Kidney (tissue), 22 donors: ENCODE measurements at places on chromosomes 4 and X.

GRCh38 chrX:17587366-17587765, 149.9 kb upstream of the SCML1 start:
- DNase-seq = no peak

- no peak for DNase-seq
Observed at GRCh38 chr4:173685831-173686210, 155.8 kb upstream of the HAND2 start.

- DNase-seq = no peak
Observed at GRCh38 chrX:29661290-29661689, 554.1 kb upstream of the MAGEB2 start.

DNA sequence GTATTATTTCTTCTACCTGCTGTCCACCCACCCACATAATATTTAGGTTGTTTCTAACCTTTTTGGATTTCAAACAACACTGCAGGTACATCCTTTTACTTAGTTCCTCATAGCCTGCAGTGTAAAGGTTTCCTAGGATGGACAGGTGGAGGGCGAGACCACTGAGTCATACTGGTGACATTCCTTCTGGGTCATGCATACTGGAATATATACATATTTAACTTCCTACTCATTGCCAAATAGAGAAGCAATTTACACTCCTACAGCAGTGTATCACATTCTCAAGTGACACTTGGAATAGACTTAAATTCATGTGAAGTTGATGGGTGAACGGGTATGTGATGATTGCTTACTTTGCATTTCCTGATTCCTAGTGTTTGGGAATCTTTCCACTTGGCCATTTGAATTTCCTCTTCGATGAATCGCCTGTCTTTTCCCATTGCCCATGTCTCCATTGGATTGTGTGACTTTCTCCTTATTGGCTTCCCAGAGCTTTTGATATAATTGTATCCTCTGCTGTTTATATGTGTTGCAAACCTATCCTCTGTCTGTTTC, 8.2 kb upstream of the PPP2R2C start:
- no peak for DNase-seq

DNA sequence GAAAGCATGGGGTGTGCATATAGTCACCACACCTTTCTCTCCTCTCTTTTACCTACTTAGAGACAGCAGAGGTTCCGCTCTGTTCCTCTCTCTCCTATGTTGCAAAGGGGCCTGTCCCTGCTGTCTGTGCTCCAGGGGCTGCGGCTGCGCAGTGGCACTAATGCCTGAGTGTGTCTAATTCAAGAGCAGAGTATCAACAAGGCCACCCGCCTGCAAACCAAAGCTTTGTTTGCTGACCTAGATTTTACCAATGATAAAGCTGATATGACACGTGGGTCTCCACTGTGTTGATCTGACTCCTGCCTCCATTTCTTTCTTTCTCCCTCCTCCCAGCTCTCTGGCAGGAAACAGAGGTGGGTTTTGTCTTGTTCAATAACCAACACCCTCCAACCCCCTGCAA, 74.9 kb downstream of the NSG1 start:
- DNase-seq = no peak

GRCh38 chr4:25862411-25863346, at the start of gene SEL1L3:
SEL1L3 (minus strand) TSS chr4:25862988; CDS start chr4:25862836, 152 bp downstream.
- peak; percentile 83 for DNase-seq

DNA sequence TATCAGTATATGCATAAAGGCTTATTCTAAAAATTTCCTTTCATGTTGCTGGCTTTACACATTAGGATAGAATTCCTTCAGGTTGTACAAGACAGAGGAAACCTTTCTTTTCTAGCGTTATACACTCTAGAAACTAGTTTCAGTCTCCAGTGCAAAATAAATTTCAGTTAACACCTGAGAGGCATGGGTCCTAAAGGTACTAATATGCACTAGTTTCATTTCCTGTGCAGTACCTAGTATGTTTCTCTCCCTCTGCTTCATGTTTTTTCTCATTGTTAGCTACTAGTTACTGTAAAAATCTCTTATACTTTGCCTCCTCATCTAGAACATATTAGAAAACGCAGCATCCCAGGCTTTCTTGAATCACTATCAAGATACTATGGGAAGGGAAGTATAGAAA, 54.0 kb downstream of the SNX25 start:
- no peak for DNase-seq

DNA sequence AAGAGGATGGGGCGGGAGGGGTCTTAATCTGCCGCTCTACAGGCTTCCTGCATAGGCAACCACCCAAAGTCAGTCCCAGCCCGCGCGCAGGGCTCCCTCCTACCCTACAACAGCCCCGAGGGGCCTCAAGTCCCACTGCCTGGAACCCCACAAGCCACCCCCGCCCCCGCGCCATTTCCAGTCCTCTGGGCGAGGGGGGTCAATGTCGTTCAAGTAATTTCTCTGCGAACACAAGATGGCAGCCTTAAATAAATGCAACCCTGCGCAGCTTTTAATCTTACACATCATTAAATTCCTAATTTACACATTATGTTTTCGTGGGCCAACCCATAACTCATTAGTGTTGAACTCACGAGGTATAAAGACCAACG, 92.9 kb downstream of the BCOR start:
- DNase-seq = peak; percentile 50

GRCh38 chr4:38568768-38569167, 95.2 kb upstream of the KLF3 start:
- DNase-seq = no peak

DNA sequence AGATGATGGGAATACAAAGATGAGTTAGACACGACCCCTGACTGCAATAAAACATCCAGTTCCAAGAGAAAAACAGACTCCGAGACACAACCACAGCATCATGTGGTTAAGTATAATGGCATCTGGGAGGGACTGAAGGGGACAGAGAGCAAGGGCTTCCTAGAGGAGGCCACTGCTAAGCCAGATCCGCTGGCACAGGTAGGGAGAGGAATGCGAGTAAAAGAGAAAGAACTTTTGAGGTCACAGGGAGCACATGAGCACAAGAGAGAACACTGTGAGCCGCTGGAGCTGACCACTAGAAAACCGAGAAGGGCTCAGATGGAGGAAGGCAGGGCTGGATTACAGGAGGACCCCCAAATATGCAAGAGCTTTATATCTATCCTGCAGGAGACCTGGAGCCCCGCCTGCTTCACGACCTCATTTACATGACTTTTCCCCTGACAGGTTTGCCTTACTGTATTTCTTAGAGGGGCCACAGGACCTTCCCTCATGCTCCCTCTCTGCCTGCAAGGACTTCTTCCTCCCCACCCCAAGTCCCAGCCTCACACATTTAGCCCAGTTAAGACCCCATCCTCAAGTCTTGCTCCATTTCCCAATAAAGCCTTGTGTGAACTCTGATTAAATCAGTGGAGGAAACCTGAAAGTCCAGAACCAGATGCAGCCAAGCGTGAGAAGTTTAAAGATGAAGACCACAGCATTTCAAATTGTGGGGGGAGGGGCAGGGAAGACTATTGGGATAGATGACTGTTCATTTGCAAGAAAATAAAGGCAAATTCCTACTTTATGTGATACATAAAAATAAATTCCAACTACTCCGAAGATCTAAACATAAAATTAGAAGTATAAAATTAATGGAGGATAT, 29.6 kb downstream of the MFAP3L start:
- DNase-seq = no peak

DNA sequence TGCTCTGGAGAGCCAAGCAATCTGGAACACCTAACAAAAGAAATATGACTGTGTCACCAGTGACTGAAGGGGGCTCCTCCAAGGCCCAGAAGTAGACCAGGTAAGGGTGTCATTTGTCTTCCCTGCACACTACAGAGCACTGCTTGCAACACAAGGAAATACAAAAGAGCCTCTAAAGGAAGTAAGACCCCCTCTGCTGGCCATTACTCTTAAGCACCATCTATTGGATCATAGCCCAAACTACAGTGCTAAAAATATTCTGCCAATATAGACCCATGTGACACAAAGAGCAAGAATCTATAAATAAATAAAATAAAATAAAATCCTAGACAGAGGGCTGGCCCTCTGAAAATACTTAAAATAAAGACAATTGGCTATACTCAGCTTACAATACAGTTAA, 528.7 kb downstream of the TMA16 start:
- DNase-seq = no peak

DNA sequence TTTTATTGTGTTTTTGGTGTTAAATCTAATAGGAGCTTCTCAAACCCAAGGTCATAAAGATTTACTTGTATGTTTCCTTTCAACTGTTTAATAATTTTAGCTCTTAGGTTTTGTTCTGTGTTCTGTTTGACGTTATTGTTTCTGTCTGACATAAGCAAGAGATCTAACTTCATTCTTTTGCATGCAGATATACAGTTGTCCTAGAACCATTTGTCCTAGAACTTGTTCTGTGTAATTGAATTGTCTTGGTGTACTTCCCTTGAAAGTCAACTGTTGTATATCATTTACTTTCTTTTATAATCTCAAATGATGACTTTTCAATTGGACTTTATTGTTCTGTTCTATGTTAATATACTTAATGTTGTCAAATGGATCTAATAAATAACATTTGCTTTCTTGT, 977.1 kb downstream of the FAT4 start:
- DNase-seq = no peak

- peak; percentile 22 for DNase-seq
Observed at GRCh38 chr4:156378033-156378665, 424.5 kb upstream of the CTSO start.

DNA sequence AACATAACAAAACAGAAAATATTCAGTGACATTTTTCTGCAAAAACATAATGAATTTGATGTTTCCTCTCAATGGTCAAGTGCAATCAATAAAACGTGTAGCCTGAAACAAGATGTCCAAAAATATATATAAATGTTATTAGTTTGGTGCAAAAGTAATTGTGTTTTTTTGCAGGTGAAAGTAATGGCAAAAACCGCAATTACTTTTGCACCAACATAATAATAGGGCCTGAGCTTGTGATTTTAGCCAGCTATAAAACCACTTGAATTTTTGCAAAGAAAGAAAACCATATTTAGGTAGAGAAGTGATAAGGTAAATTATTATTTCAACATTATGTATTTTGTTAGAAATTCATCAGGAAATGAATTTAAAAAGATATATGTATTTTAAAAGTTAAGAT, 475.3 kb upstream of the AMOT start:
- no peak for DNase-seq

- no peak for DNase-seq
Observed at GRCh38 chrX:40437348-40437747, 143.4 kb upstream of the ATP6AP2 start.

DNA sequence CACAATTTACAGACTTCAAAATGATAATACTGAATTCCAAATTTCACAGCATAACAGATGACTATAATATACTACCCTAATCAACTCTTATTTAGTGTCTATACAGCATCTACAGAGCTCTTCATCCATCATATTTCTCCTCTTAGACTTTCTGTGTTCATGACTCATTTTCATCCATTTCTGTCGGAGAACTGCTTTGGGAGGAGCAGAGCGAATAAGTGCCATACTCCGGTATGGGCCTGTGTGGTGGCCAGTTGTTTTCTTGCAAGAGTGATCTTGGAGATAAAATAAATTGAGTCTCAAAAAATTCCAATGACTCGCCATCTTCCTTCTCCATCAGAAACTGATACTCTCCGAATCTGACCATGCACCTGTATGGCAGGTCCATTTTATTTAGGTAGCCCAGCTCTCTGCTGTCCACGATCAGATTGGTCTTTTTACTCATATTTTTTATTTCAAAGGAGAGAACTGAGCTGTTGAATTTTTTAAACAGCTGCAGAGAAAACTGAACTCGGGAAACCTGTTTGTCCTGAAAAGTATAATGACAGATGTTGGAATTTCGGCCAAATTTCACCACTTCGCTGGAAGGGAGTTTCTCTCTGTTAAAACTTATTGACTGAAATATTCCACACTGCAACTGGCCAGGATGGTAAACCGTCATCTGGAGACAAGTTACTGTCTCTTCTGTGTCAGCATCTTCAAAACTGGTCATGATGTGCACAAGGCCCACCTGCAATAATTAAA, 7.8 kb downstream of the TIFA start:
- DNase-seq = no peak

- no peak for DNase-seq
Observed at GRCh38 chr4:33400504-33400903, 2680.3 kb downstream of the PCDH7 start.

DNA sequence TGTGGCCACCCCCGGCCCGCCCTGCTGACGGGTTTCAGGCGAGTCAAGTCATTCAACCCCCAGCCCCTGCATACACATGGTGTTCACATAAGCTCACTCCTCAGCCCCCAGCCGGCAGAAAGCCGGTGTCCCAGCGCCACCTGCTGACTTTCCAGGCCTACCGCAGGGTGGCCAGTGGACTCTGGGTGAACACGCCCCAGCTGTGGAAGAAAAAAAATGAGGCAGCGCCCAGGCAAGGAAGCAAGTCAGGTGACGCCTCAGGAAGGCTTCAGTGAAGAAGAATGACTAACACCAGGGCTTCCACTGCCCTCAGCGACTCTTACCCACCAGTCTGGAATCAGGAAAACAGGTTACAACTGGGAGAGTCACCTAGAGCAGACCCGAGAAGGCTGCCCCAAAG, 15.8 kb downstream of the BCAP31 start:
- DNase-seq = peak; percentile 88

DNA sequence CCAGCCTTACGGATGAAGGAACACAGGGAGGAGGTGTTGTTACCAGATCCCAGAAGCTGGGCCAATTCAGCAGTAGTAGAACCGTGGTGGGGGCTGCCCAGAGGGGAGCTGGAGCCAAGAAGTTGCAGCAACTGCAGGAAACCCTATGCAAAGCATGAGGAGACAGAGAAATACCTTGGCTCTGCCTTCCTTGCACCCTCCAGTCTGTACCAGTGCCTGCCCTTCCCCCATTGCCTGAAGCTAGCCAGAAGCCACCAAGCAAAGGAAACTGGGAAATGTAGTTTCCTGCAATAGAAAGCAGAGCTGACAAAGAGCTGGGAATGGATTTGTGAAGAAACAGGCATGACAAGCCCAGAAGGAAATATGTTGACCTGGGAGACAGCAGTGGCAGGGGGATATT, 108.7 kb upstream of the FUNDC1 start:
- no peak for DNase-seq

- peak; percentile 19 for DNase-seq
Observed at GRCh38 chr4:106695501-106696262, 327.1 kb upstream of the GIMD1 start.

DNA sequence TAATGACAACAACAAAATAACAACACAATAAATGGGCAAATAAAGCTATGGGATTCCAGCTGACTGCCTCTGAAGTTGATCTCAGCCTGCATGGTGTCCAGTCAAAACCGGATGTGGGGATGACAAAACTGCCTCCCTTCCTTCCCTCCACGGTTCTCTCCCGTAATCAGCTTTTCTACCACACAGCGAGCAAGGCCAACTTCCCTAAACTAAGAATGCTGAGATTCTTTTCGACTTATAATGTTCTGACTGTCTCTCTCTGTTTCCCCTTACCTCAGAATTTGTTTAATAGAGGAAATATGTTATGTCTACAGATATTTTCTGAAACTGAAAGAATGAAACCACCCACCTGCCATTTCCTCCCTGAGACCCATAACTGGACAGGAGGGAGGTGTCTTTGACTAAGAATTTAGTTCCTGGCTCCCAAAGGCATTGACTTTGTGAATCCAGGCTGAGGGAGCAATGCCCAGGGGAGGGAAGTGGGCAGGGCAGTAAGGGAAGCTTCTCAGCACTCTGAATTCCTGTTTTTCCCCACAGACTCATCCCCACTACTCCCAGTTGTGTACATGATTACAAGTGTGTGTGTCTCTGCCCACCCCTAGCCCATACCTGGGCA, 1.0 kb upstream of the TLR1 start:
- no peak for DNase-seq
